Endothelial cell (in vitro differentiated cells): ENCODE measurements at places on chromosomes 16 and 17.

GRCh38 chr16:87178177-87178863 lies 138.9 kb downstream of the C16orf95 start:
- peak; percentile 17 for DNase-seq
- H3K27ac ChIP-seq, result peak overlapping the region; percentile 67
- no peaks in the 10 kb centered on the region for H3K36me3 ChIP-seq

DNA sequence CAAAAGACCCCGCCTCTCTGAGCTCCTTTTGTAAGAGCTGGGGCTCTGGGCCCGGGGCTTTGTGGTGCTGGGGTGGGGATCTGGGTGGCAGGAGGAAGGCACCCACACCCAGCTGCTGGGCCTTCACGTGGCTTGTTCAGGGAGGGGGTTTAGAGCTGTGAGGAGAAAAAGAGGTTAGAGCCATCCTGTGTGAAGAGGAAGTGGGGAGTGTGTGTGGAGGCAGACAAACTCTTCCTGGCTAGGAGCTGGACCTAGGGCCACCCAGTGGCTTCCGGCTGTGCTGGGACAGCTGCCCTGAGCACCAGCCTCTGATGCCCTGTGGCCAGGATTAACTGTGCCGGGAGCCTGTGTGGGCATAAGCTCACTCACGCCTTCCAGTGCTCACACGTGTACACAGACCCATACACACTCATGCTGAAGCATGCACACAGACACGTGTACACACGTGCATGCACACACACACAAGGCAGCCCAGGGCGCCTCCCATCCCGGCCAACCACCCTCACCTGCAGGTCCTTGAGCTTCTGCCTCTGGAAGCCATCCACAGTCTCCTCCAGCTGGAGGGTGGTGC lies 7.4 kb downstream of the CIBAR2 start:
- H3K4me1 ChIP-seq, result peaks cover 4% of the 10 kb centered on the region
- H3K27me3 ChIP-seq, result peaks cover 6% of the 10 kb centered on the region
- H3K36me3 ChIP-seq, result no peaks in the 10 kb centered on the region
- DNase-seq, result no peak
- H3K4me3 ChIP-seq, result no peak overlapping the region
- no peak overlapping the region for H3K27ac ChIP-seq

DNA sequence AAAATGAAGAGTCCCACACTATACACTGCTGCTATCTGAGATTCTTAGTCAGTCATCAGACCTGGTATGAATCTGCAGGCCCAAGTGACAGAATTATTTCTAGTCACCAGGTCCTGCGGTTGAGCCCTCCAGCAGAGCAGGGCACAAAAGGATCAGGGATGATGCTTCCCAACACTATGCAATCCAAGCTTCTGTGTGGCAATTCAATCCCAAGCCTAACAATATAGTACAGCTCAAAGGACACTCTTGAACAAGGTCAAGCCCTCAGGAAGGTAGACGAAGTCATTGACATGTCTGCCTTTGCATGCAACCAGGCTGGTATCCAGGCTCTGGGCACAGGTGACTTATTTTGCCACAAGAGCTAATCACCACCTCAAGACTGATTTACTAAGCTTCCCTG lies 5.8 kb downstream of the DCUN1D3 start:
- no peak overlapping the region for H3K27ac ChIP-seq
- H3K4me3 ChIP-seq, result no peak overlapping the region
- H3K4me1 ChIP-seq, result peaks cover 33% of the 10 kb centered on the region
- H3K36me3 ChIP-seq, result peaks cover 6% of the 10 kb centered on the region
- DNase-seq, result no peak

DNA sequence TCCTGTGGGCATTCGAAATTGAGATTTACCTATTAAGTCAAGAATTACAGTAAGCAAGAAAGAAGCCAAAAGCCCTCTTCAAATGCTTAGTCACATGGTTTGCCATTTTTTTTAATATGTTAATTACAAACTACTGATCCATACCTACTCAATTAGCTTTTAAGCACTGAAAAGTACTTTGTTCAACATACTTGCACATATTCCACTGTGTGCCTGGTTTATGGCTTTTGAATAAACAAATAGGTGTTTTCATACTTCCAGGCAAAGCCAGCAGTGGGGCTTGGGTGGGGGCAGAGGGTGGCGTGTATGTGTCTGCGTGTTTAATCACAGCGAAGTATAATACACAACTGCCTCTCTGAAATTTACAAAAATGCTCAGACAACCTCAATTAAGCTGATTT lies 51.4 kb downstream of the GAS7 start:
- no peaks in the 10 kb centered on the region for H3K36me3 ChIP-seq
- no peak overlapping the region for H3K27ac ChIP-seq
- H3K4me3 ChIP-seq, result no peak overlapping the region

DNA sequence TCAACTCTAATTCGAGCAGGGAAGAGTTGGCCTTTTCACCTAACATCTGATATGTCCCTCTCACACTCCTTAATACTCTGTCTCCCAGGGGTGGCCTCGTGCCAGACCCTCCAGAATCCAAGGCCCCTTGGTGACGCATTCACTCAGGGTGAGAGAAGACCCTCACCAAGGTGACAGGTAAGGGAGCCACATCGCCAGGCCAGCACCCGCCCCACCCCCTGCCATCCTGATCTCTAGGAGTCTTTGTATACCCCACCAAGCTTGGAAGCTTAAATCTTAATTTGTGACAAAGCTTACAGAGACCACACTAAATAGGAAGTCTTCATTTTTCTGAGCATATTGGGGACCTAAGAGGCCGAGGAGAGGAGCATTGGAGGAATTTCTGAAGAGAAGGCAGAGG lies 286.1 kb downstream of the IRF8 start:
- H3K4me1 ChIP-seq, result no peaks in the 10 kb centered on the region
- H3K27ac ChIP-seq, result no peak overlapping the region

DNA sequence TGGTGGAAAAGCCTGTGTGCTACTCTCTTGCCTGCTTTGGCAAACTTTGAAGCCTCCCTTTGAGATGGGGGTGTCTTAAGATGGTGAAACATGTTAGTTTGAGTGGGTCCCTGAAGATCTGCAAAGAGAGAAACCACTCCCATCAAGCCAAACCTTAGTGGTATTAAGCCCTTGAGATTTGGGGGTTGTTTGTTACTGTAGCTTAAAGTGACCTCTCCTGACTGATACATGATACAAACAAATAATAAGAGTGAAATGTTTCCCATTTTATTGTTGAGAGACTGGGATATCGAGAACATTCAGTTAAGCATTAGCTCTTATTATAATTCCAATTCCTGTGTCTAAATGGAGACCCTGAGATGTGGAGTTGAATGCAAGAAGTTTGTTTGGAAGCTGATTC lies 63.1 kb downstream of the NT5M start:
- no peak overlapping the region for H3K27ac ChIP-seq
- no peak for DNase-seq
- H3K4me1 ChIP-seq, result no peaks in the 10 kb centered on the region
- no peak overlapping the region for H3K4me3 ChIP-seq
- H3K27me3 ChIP-seq, result peaks cover 4% of the 10 kb centered on the region

- no peak overlapping the region for H3K4me3 ChIP-seq
- peaks cover 5% of the 10 kb centered on the region for H3K4me1 ChIP-seq
- no peaks in the 10 kb centered on the region for H3K36me3 ChIP-seq
- DNase-seq, result no peak
Measured at GRCh38 chr17:60335289-60335688, 56.6 kb downstream of the USP32 start.

GRCh38 chr16:10770907-10771306 lies 27.3 kb downstream of the NUBP1 start:
- peaks cover 3% of the 10 kb centered on the region for H3K27me3 ChIP-seq
- H3K36me3 ChIP-seq, result peaks cover 5% of the 10 kb centered on the region
- no peak overlapping the region for H3K27ac ChIP-seq
- no peak overlapping the region for H3K4me3 ChIP-seq

DNA sequence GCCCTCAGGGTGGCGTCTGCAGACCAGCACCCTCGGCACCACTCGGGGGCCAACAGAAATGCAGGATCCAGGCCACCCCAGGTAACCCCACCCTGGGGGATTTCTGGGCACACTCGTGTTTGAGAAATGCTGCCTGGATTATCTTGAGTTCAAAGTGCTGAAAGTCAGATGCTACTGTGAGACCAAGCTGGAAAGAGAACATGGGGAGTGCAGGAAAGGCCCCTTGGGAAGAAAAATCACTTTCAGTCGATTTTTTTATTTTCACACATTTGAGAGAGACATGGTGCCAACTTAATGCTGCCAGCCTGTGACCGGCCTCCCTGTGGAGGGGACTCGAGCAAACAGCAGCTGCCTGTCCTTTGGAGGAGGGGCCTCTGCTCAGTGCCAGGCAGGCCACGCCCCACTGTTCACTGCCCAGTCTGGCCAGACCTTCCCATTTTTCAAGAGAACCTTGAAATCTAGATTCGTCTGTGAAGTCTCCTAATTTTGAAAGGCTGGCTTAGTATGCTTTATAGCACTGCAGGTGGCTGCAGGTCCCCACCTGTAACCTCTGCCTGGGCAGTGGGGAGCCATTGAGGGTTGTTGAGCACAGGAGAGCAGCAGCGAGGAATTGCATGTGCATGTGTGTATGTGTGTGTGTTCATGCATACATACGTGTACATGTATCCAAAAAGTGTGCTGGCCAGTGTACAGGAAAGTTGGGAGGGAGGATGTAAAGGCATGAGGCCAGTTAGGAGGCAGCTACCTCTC lies 70.7 kb upstream of the PLCG2 start:
- peaks cover 21% of the 10 kb centered on the region for H3K27me3 ChIP-seq
- peaks cover under 1% of the 10 kb centered on the region for H3K4me1 ChIP-seq
- no peak overlapping the region for H3K4me3 ChIP-seq
- H3K27ac ChIP-seq, result no peak overlapping the region
- H3K36me3 ChIP-seq, result peaks cover 34% of the 10 kb centered on the region
- DNase-seq, result no peak

DNA sequence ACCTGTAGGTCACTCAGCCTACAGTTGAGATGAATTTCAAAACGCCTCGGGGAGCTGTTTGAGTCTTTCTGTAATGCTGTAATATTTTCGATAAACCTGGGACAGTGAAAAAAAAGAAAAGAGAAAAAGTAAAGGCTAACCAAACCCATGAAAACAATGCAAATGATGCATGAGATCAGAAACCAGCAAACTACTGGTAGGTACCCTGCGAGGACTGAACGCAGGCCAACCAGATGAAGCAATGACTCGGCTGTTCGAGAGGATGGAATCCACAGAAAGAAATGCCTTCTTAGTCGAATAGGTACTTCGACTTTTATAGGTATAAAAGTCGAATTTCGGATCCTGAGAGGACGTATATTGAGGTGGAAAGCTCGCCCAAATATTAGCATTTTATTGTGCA lies 509 bp upstream of the ATAD5 start:
- peaks cover 23% of the 10 kb centered on the region for H3K4me1 ChIP-seq
- H3K4me3 ChIP-seq, result peak overlapping the region; percentile 95
- peaks cover 1% of the 10 kb centered on the region for H3K27me3 ChIP-seq
- H3K36me3 ChIP-seq, result no peaks in the 10 kb centered on the region
- no peak for DNase-seq
- H3K27ac ChIP-seq, result peak overlapping the region; percentile 79

DNA sequence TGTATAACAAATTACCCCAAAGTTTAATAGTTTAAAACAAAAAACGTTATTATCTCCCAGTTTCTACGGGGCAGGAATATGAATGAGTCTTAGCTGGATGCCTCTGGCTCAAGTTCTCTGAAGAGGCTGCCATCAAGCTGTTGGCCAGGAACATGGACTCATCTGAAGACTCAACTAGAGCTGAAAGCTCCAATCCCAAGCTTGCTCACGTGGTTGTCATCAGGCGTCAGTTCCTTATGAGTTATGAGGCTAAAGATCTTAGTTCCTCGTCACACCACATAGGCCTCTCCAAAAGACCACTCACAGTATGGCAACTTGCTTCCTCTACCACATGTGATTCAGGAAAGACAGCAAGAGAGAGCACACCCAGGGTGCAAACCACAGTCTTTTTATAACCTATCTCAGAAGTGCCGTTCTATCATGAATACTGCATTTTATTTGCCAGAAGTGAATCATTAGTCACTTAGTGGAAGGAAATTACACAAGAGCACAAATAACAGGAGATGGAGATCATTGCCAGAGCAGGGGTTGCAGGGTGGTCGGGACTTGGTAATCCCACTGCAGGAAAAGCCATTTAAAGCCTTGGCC lies 48.7 kb upstream of the NLK start:
- H3K27ac ChIP-seq, result no peak overlapping the region
- no peak for DNase-seq
- peaks cover 3% of the 10 kb centered on the region for H3K27me3 ChIP-seq
- H3K4me1 ChIP-seq, result peaks cover 3% of the 10 kb centered on the region
- no peaks in the 10 kb centered on the region for H3K36me3 ChIP-seq

DNA sequence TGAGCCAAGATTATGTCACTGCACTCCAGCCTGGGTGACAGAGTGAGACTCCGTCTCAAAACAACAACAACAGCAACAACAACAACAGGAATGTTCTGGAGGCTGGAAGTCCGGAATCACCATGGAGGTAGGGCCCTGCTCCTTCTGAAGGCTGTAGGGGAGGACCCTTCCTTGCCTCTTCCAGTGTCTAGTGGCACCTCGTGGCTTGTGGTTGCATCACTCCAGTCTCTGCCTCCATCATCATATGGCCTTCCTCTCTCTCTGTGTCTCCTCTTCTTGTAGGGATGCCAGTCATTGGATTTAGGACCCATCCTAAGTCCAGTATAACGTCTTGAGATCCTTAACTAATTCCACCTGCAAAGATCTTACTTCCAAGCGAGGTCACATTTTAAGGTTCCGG lies 14.0 kb downstream of the NAGPA start:
- H3K4me3 ChIP-seq, result no peak overlapping the region
- DNase-seq, result no peak
- H3K27me3 ChIP-seq, result peaks cover 5% of the 10 kb centered on the region
- no peak overlapping the region for H3K27ac ChIP-seq

DNA sequence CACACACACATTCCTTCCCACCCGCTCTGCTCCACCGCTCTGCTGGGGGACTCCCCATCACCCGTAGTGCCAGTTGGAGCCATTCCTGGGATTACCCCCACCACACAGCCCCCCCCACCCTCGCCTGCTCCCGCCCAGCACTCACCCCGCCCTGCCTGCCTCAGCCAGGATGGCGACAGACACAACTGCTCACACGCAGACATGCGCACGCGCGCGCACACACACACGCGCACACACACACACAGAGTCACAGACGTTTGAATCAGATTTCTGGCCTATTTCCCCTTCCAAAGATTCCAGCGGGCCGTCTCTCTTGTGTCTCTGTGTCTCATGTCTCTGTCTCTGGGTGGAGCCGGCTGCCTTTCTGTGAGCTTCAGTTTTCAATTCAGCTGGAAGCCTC lies 4.4 kb downstream of the CACNA1G start:
- peaks cover 15% of the 10 kb centered on the region for H3K4me1 ChIP-seq
- H3K36me3 ChIP-seq, result no peaks in the 10 kb centered on the region

GRCh38 chr17:81842725-81843504 lies 8.1 kb upstream of the PPP1R27 start:
- H3K36me3 ChIP-seq, result peaks cover 23% of the 10 kb centered on the region
- no peaks in the 10 kb centered on the region for H3K4me1 ChIP-seq
- H3K27ac ChIP-seq, result no peak overlapping the region
- no peak for DNase-seq

- H3K4me1 ChIP-seq, result no peaks in the 10 kb centered on the region
- H3K36me3 ChIP-seq, result no peaks in the 10 kb centered on the region
- H3K27ac ChIP-seq, result no peak overlapping the region
- H3K27me3 ChIP-seq, result no peaks in the 10 kb centered on the region
- H3K4me3 ChIP-seq, result no peak overlapping the region
Measured at GRCh38 chr17:61803216-61803615, 60.1 kb downstream of the BRIP1 start.
